Heart left ventricle (tissue), 16 donors: ENCODE measurements at places on chromosomes 7 and 10.

GRCh38 chr10:97140049-97140846 is 45.5 kb downstream of the SLIT1 start:
- no peak for DNase-seq

DNA sequence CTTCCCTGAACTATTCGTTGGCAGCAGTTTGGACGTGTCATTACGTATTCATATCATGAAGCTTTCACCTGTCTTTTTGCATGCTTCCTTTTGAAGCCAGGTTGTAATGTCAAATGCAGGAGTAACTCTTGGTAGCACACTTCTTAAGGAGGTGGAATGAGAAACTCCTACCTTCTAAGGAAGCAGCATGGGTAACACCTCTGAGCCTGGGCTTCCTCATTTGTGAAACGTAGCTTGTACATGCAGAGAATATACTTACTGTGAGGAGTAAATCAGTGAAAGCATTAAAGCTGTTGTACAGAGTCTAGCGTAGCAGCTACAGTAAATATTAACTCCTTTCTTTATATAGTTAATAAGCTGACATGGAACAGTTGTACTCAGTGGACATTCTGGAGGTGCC is 21.1 kb downstream of the CUL1 start:
- no peak for DNase-seq

DNA sequence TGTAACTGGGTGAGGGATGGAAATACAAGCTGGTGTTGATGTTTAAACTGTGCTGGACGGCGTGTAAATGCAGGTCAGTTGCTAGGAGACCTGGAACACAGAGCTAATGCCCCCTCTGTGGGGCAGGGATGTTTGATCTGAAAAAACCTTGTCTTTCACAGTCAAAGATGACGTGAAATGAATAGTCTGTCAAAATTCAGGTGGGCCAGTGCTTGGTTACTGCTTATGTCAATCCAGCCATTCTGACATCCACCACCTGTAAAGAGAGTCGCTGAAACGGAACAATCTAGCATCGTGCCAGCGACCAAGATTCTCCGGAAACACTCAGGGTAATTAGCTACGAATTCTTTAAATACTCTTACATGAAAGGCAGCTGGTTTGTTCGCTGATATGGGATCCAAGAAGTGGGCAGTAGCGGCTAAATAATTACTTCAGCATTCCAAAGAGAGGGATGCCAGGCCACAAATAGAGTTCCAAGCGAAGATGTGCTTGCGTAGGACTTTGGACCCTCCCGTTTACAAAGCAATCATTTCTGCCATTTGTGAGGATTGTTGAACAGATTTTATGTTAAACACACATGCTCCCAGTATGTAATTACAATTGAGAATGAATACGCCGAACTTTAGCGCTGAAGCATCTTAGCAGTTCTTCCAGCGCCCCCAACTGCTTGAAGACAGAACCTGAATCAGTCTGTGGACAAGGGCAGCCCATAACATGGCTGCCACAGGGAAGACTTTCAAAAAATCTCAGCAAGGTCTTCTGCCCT is 7.3 kb upstream of the ASB4 start:
- DNase-seq: no peak

- no peak for DNase-seq
Measured at GRCh38 chr10:131660427-131660826, 240.4 kb upstream of the PPP2R2D start.

DNA sequence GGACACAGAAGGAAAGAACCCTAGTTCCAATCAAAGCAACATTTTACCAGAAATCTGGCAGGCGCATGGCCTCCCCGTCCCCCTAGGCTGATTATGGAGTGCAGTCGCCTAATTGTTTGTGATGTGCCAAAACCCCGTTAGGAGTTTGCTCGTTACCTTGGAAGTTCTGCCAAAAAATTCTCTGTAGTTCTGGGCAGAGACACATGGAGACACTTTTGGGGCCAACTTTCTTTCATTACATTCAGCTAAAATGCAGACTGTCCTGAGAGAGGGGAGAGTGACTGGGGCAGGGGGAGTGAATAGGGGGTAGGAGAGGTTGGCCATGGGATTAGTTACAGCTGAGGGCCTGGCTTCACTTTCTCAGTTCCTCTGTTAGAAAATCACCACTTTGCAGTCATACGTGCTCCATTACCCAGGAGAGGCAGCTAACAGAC is 158.0 kb upstream of the NPVF start:
- no peak for DNase-seq

DNA sequence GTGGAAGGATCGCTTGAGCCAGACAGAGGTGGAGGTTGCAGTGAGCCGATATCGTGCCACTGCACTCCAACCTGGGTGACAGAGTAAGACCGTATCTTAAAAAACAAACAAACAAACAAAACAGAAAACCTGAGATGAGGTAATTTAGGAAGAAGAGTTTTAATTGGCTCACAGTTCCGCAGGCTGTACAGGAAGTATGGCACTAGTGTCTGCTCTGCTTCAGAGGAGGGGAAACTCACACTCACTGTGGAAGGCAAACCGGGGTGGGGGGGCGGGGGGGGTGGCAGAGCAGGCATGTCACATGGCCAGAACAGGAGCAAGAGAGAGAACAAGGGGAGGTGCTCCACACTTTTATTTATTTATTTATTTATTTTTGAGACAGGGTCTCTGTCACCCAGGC is 5.1 kb downstream of the UBE2D4 start:
- no peak for DNase-seq

DNA sequence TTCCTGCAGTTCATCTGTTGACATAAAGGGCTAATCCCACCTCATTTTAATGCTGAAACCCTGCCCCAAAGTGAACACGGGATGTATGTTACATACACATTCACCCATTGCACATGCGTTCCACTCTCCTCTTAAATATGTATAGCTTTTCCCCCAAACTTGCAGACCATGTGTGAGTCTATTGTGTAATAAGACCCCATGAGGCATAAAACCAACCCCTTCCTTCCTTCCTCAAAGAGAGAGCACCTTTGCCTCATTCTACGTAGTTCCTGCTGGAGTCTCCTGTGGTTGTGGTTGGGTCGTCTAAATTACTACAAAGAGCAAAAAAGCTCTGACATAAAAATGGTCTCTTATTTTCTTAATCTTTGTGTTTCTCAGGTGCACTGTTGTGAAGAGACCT is 345.7 kb upstream of the KLF6 start:
- no peak for DNase-seq

- no peak for DNase-seq
Measured at GRCh38 chr7:18740579-18740988, 245.0 kb downstream of the HDAC9 start.
